ENCODE measurements at places on chromosomes 3 and 15.

DNA sequence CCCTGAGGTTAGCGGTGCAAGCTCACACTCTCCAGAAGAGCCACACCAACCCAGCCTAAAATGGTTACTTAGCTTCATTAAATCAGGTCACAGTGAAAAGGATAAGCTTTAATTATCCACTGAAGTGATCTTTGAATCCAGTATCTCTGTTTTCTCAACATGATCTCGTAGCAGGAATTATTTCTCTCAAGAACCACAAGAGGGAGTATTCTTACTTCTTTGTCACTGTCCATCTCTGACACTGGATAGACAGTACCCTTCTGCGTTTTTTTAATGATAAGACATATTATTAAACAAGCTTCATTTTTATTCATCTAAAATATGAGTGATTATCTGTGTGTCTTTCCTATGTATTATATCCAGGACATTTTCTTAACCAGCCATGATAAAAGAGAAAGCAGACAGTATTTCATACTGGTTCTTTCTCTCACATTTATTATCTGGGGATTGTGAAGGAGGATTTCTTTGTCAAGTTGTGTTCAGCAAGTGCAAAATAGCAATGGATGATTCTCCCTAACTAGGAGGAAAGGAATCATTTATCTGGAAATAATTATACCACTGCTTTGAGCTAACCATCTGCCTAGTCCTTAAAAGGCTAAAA, 105.4 kb upstream of the CCDC54 start:
- DNase-seq: no peak

- DNase-seq: no peak
These were observed 435.6 kb downstream of the MECOM start for GRCh38 chr3:169227911-169228310.

GRCh38 chr3:105944721-105945120, 75.9 kb upstream of the CBLB start:
- DNase-seq: no peak

- no peak for DNase-seq
These were observed 19.3 kb downstream of the MBNL1 start for GRCh38 chr3:152287898-152288576.

GRCh38 chr3:55682461-55682860, 195.4 kb upstream of the WNT5A start:
- no peak for DNase-seq

- no peak for DNase-seq
These were observed 55.2 kb downstream of the MGLL start for GRCh38 chr3:127767126-127767525.

DNA sequence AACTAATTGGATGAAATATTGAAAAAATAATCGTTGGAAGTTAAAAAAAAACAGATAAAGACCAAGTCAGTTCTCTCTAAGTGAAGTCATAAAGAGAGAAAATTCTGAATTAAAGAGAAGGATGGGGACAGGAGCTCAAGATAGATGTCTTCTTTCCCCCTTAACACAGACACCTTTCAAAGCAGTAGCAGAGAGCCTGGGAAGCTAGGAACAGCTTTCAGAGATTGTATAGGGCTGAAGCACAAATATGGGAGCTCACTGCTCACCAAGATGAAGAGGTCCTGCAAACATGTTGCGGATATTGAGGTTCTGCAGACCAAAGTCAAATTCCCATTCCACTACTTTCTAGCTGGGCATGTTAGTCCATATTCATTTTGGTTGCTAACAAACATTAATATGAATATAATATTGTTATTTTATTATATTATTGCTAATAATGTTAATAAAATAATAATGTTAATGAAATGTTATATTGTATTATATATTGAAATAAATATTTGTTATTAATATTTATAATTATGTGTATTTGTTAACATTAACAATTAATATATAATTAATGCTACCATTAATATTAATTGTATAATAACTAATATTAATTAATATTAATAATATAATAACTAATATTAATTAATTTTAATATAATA, 319.1 kb downstream of the OXSM start:
- no peak for DNase-seq

GRCh38 chr15:73694419-73694818, 10.2 kb downstream of the CD276 start:
- no peak for DNase-seq

DNA sequence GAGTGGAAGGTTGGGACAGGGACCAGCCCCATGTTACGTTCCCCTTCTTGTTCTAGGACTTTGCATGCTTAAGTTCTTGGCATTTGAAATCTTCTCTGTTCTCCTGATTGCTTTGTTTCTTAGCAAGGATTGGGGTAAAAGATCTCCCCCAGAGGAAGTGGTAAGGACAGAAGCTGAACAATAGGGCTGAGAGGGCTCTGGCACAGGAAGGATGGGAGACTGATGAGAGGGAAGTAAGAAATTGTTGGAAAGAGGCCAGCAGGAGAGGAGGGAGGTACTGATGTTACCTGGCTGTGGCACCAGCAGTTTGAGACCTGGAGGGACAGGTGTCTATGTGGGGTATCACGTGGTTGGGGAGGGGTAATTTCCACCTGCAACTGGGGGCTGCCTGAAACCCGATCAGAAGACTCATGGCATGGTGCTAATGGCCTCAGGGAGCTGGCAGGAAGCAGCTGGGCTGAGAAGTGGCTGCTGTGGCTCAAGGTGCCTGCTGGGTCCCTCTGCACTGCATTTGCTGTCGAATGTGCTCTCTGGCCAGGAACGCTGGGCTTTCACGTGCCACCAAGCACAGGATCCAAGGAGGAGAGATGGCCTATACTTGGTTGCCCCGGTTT, 108.4 kb downstream of the LSM3 start:
- no peak for DNase-seq

GRCh38 chr3:115388811-115389210, 234.5 kb upstream of the GAP43 start:
- no peak for DNase-seq

DNA sequence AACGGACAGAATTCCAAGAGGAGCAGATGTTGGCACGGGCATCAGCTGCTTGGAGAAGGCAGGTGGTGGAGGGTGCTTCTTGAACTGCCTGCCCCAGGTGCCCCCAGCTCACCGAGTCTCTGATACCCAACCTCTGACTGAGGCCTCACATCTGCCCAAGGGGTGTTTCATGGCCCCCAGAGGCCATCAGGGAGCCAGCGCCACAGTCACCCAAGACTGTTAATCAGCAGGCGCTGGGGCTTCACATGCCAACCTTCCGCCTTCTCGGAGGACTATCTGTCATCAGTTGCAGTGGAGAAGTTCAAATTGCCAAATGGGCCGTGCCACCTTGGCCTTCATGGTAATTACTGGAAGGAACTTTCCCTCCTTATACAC, 61.9 kb upstream of the SLC6A1 start:
- no peak for DNase-seq

DNA sequence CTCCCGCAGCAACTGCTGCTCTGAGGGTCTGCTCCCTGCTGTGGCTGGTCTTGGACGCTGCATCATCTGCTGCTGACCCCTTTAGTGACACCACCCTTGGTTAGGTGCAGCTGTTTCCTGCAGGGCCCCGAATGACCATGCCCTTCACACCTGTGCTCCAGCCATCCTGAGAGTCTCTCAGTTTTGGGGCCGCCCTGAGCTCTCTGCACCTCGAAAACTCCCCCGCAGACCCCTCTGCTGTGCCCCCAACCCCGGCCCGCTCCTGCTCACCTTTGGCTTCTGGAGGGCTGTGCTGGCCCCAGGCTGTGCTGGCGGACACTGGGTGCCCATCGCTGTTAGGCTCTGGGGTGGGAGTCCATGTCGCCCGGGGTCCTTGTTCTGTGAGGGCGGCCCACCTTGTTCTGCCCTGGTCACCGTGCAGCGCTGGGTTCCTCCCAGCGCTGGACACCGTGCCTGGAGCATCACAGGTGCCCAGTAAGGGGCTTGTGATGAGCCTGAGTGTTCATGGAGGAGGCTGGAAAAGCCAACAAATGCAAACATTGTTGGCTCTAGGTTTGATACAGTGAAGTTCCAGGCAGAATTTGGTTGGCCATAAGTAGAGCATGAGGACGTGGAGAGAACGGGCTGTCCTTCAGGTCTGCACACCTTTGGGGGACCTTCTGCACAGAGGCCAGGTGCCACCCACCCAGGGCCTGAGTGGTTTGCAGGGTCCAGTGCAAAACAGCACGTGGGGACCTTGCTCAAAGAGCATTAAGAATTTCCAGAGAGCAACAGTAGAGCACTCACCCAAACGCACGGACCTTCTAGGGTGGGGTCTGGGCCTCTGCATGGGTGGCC, 12.3 kb downstream of the ABTB1 start:
- no peak for DNase-seq

- DNase-seq: no peak
These were observed 18.6 kb downstream of the DCP1A start for GRCh38 chr3:53328746-53329145.

DNA sequence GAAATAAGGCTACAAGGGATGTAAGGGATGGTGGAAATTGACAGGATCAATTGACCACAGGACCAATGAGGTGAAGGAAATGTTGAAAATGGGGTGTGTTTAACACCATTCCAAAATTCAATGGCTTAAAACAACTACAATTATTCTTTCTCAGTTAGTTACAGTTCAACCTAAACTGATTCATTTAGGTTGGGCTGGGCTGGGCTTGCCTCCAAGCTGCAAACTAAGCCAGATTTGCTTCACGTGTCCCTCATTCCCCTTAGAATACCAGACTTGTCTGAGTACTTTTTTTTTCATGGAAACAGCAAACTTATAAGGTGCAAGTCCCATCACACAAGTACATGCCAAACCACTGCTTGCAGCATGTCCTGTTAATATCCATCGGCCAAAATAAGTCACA, 280.1 kb downstream of the NEK10 start:
- DNase-seq: no peak

DNA sequence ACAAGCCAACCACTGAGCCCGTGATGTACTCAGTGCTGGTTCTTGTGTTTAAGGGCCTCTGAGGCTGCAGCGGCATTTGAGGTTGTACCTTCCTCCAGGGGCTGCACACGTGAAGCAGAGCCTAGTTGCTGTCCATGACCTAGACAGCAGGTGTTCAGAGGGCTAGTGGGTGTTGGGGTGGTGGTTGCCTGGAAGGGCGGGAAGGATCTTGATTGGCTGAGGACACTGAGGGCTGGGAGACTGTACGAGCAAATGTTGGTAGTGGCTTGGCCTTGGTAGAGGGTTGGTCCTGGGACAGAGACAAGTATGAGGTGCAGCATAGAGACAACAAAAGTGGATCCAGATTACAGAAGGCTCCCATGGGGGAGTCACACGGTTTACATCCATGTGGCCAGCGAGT, 17.0 kb upstream of the HES1 start:
- DNase-seq: no peak

GRCh38 chr15:65344914-65345275, 32.9 kb downstream of the IGDCC3 start:
- DNase-seq: no peak

DNA sequence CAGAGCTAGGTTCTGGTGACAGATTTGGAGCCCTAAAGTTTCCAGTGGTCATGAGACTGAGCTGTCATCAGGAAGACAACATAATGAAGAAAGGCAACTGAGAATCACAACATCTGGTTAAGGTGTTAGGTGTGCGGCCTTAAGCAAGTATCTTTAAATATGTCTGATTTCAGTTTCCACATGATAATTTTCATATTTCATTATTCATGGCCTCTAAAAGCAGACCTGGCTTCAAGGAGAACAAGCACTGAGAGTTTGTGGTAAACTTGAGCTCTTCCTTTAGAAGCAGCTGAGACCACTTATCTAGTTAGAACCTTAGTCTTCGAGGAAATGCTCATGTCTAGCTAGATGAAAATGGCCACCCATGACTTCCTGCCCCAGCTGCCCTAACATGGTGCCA, 25.7 kb upstream of the MYLK start:
- no peak for DNase-seq

GRCh38 chr3:64271631-64272030, 46.4 kb upstream of the PRICKLE2 start:
- DNase-seq: no peak

DNA sequence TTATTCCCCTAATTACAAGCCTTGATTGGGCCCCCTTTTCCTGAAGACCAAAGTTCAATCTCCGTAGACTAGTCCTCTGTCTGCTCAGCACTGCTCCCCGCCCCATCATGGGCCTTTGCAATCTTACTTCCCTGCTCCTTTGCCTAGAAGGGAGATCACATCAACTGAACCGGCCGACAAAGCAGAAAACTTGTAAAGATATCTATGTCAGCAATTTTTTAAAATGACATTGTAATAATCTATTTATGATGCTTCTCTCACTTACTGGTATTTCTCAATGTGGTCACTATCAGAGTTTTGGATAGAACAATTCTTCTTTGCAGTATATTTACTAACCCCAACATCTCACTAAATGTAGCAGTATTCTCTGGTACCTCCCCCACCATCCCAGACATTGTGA, 17.3 kb downstream of the ANAPC13 start:
- DNase-seq: no peak

GRCh38 chr3:60588806-60589205, 662.4 kb downstream of the FHIT start:
- no peak for DNase-seq

DNA sequence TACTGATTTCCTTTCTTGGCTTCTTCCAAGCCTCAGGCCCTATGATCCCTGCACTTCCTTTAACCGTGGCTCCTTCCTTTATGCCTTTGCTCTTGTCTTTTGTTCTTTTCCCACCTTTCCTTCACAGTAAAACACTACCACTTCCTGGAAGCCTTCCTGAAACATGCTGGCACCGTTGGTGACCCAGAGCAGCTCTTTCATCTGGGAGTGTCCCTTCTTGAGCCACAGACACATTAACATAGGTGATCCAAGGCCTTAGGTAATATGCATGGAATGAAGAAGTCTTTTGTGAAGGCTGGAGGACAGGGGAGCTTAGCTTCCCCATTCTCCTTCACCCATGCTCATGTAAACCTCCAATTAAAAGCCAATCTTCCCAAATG, 39.4 kb downstream of the AMOTL2 start:
- DNase-seq: no peak

GRCh38 chr3:9278085-9278484, 28.6 kb upstream of the SRGAP3 start:
- no peak for DNase-seq

DNA sequence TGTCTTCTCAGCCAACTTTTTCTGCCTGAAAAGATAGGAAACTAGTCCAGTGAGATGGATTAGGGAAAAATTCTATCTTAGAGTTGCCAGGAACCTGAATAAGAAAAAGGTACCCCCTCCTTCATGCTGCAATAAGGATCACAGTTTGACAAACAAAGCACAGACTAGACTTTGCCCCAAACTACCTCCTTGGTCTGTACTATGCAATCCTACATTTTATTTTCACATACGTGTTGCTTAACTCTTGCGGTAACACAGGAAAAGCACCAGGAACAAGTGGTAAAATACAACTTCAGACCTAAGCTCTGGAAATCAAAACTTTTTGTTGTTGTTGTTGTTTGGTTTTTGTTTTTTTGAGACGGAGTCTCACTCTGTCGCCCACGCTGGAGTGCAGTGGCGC, 11.3 kb upstream of the IL12A start:
- DNase-seq: no peak

GRCh38 chr3:120599211-120599610, 3.1 kb downstream of the NDUFB4 start:
- no peak for DNase-seq

GRCh38 chr3:44885618-44886017, 11.2 kb downstream of the TGM4 start:
- DNase-seq: no peak

- no peak for DNase-seq
These were observed 145.1 kb downstream of the NFKBIZ start for GRCh38 chr3:101994386-101994785.

All from CD4-positive, alpha-beta T cell (primary cell).